ENCODE measurements at places on chromosomes 2 and 18. TPM values are rescaled to one million over a fixed set of nuclear protein-coding genes. Genes with fewer than 3 reads are reported as not detected.

The IL1RL2 gene
- 0.56 TPM for total RNA-seq

The CCDC85A gene
- total RNA-seq = 7.0 TPM

The REG1A gene
- not detected for total RNA-seq

The SESTD1 gene
- total RNA-seq = 48.7 TPM

The IL36G gene
- not detected for total RNA-seq

The PRKAG3 gene
- not detected for total RNA-seq

The SERPINB2 gene
- total RNA-seq = not detected

The CD207 gene
- total RNA-seq = 0.32 TPM

The SNED1 gene
- total RNA-seq = 4.5 TPM

All from heart left ventricle (tissue), 16 donors.